T-helper 1 cell (primary cell): ENCODE measurements at places on chromosomes 2 and 18.
A peak's percentile ranks its signal among the peaks of the same experiment; 100 is the strongest.

GRCh38 chr2:238021327-238021726, 39.5 kb upstream of the SCLY start:
- DNase-seq, result no peak

GRCh38 chr2:166417669-166418068, 41.9 kb upstream of the SCN9A start:
- no peak for DNase-seq

DNA sequence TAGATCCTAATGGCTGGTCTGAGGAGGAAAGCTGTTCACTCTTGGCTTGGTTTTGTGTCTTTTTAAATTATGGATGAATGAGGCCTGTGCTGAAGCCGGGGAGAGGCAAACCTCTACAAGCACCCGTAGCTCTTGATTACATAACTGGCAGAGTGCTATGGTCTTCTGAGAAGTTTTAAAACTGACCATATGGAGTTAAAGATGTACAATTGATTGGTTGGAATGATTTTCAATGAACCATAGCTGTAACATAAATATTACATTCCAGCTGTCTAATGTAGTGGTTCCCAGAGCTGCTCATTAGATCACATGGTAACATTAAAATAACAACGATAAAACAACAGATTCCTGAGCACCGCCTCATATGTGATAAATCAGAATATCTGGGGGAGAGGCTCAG, 71.1 kb upstream of the MAP4K3 start:
- DNase-seq, result no peak

DNA sequence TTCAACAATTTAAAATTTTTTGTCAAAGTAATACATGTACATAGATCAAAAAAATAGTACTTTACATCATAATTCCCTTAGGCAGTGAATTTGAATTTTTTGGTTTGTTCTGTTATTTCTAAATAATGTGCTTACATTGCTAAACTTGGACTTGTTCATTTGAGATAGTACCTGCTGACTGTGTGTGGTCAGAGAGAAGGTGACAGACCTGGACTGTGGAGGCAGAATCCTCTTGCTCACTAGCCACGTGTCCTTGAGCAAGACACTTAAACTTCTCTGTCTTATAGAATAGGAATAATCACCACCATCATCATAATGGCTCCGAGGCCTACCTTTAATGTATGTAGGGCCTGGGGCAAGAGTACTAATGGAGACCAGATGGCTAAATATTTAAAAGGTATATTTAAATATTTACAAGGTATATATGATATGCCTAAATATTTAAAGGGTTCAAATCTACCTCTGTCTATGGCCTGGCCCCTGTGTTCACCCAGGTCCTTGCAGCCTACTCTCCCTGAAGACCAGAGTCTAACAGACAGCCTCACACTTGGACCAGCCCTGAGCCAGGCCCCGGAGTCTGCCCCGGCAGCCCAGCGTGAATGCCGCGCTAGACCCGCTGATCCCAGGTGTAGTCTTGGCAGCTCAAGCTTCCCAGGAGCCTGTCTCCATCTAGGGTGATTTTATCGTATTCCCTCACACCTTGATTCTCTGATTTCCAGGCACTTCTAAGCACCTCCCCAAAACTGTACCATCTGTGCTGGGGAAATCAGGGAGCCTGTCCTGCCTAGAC, 33.5 kb downstream of the ZNF532 start:
- DNase-seq, result no peak

DNA sequence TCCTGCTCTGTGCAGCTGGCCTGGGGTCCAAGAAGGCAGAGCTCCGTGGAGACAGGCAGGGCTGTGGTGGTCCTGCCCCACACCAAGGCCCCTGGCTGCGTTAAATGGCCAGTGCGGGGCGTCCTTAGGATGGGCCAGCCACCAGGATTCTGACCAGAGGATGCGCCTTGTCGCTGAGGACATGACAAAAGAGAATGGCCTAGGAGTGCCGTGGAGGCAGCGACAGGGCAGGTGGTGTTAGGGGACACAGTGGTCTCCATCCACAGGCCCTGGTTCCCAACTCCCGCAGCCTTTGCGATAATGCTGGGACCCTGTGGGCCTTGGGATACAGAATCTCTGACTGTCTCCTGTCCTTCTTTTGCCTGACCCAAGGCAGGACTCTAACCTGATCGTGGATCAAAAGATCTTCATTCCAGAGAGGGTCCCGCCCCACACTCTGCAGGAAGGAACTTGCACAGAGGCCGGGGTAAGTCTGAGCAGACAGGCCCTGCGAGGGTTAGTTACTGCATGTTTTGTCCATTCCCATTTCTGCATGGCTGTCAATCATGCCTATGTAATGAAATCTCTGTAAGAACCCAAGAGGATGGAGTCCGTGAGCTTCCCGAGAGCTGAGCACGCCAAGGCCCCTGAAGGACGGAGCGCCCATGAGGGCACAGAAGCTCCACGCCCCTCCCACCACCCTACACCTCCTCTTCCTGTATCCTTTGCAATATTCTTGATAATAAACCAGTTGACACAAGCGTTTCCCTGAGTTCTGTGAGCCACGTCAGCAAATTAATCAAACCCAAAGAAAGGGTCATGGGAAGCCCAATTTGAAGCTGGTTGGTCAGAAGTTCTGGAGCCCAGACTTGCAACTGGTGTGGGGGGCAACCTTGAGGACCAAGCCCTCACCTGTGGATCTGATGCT, 251.5 kb upstream of the SALL3 start:
- DNase-seq, result no peak

DNA sequence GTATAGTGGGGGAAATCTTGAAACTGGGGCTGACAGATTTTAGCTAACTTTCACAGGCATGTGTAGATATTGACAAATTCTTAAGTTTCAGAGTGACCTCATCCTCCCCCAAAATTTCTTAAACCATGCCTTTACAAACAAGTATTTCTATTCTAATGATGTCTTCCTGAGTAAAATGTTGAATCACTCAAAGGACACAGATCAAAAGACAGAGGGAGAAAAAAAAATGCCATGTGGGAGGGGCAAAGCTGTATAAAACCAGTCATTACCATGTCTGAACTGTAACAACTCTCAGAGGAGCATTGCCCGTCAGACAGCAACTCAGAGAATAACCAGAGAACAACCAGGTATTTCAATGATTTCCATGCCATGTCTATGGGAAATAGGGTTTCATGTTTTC, at the start of gene SERPINB2:
Gene SERPINB2 (plus strand): TSS at position 282 of the 400 bp plus-strand sequence. CDS start 3,740 bp downstream, outside the sequence.
- DNase-seq, result no peak

GRCh38 chr2:7573166-7573825, 656.1 kb downstream of the RNF144A start:
- no peak for DNase-seq

- DNase-seq, result no peak
These were observed 127.3 kb upstream of the ERBB4 start for GRCh38 chr2:212665948-212666347.

DNA sequence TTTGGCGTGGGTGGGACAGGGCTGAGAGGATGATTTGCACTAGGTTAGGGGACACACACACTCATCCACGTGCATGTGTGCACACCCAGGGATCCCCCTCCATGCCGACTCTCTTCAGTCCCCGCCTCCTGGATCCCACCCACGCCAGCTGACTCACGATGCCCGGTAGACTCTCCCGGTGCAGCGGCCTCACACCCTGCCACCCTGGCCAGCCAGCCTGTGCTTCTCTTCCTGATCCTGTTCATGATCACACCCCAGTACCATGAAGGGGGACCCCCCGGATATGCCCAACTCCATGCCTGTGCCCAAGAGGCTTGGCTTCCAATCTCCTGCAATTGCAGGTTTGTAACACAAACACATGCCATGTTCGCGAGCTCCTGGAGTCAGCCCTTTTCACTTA, 157.8 kb upstream of the HDAC4 start:
- DNase-seq, result no peak

DNA sequence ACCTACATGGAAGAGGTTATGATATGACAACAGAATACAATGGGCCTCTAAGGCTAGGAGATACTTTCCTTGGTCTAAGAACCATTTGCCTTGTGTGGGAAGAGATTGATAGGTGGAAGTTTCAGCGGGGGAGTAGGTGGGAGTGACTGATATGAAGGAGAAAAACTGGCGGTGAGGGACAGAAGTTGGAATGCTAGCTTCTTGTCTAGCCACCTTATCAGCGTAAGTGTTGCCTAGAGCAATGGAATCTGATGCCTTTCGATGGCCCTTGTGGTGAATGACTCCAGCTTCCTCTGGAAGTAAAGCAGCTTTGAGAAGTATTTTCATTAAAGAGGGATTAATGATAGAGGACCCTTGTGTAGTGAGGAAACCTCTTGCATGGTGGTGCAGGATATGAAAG, 121.3 kb upstream of the GULP1 start:
- DNase-seq, result no peak

DNA sequence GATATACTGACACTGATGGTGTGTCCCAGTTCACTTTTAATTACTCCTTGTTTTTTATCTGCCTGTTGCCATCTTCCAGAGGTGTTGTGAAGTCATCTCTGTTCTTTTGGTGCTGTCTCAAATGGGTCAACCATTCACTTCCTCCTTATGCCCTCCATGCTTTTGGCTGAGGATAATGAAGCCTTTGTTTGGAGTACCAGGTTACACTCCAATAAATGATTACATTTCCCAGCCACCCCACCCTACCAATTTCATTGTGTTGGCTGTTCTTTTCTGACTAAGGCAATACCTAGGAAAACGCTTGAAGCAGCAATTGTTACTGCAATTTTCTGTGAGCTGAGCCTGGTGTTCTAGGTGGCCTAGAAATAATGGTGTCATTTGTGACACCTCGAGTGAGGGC, 29.8 kb upstream of the ACTG2 start:
- DNase-seq, result no peak

- DNase-seq, result no peak
These were observed 191.1 kb downstream of the IKZF2 start for GRCh38 chr2:212960336-212960735.

GRCh38 chr2:170610615-170611014, 104.5 kb upstream of the SP5 start:
- DNase-seq, result no peak

GRCh38 chr2:220246386-220246785, 619.0 kb downstream of the SLC4A3 start:
- DNase-seq, result no peak

- no peak for DNase-seq
These were observed 48.0 kb downstream of the ANTXR1 start for GRCh38 chr2:69060938-69061501.

GRCh38 chr2:33210626-33211025, 263.9 kb downstream of the LTBP1 start:
- no peak for DNase-seq

GRCh38 chr2:218286570-218287459, 5.5 kb downstream of the TMBIM1 start:
- peak; percentile 88 for DNase-seq

GRCh38 chr2:216219861-216220260, 110.7 kb downstream of the XRCC5 start:
- no peak for DNase-seq

DNA sequence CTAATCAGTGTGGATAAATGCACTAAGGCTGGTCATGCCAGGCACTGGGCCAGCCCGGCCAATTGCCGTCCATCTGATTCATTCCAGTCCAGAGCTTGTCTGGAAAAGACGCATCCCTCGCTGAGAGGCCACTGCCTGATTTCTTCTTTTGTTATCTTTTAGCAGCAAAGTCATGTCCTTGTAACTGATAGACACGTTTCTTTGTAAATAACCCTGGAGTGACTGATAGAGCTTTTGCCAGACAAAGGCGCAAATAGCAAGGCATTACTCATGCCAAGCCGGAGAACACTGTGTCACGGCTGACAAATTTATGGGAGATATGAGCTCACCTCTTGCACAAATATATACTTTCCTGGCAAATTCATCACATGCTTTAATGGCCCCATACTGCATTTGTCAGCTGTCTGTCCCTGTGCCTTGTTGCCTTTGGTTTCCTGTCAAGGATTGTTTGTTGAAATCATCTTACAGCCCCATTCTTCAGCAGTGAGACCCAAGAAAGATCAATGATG, 164.4 kb downstream of the ETAA1 start:
- no peak for DNase-seq

- DNase-seq, result no peak
These were observed 102.7 kb upstream of the PELI1 start for GRCh38 chr2:64246962-64247361.

DNA sequence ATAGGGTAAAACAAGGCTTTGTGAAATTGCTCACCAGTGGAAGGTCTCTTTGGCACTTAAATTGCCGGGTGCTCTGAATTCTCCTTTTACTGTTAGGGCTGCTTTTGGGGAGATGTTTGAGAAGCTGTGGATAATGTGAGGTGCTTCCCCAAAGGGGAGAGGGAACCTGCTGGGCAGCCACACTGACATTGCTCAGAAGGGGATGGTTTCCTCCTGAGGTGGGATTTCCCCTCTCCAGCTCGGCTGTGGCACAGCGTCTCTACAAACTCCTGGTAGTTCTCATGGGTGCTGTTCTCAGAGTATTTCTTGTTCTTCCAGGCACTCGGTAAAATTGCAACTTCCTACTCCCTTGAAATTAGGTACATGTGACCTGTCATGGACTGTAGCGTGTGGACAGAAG, 124.2 kb downstream of the LPIN1 start:
- no peak for DNase-seq

- no peak for DNase-seq
These were observed 4.8 kb upstream of the TMEM87B start for GRCh38 chr2:112050316-112050715.

DNA sequence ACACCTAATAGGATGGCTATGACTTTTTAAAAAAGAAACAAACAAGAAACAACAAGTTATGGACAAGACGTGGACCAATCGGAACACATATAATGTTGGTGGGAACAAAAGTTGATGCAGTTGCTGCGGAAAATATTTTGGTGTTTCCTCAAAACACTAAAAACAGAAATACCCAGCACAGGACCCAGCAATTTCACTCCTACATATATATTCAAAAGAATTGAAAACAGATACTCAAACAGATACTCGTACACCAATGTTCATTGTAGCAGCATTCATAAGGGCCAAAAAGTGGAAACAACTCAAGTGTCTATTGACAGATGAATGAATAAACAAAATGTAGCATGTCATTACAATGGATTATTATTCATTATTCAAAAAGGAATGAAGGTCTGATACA, 12.1 kb downstream of the CCDC141 start:
- no peak for DNase-seq

DNA sequence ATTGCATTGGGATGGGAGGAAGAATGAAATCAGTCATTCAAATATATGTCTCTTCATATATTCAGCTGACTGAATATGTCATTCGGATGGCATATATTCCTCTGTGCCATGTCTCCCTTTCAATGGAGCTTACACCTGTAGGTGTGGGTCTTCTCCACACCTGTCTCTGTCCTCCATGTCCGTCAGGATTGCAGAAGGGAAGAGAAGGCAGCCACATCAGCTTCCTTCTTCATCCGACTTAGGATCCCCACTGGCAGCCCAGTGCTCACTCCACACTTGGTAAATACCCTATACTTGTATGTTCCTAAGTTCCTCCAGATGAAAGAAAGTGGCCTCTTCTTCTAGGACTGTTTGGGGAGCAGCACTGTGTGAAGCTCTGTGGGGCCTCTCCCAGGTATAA, 250.1 kb downstream of the BCL2 start:
- no peak for DNase-seq
